ENCODE measurements at places on chromosomes 1 and 21. TPM values are rescaled to one million over a fixed set of nuclear protein-coding genes. Genes with fewer than 3 reads are reported as not detected.

The OR2T29 gene
- not detected for total RNA-seq

The PRKCZ gene
- 97.6 TPM for total RNA-seq

GRCh38 chr1:181742426-181742825, 259.1 kb downstream of the CACNA1E start:
- DNase-seq = no peak

- DNase-seq = no peak
Measured at GRCh38 chr1:168303716-168304540, 23.3 kb downstream of the TBX19 start.

The CLDN8 gene
- total RNA-seq = 2.9 TPM

GRCh38 chr1:230972855-230973271, 5.8 kb downstream of the TTC13 start:
- no peak for DNase-seq

The GJB3 gene
- total RNA-seq = 0.80 TPM

DNA sequence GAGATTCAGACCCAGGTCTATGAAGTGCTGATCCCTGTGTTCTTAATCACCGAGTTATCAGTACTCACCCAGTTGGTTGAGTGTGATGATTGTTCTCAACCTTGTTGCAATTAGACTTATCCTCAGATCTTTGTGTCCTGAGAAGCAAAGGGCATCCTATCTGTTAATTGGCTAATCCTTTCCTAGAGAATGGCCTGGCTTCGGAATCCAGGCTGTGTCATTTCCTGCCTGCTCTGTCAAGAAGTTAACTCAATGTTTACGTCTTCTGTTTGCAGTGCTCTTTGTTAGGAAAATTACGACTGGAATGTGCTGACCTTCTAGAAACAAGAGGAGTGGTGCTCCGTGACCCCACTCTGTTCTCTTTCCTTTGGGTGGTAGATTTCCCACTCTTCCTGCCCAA, 14.7 kb downstream of the GAS5 start:
- no peak for DNase-seq

GRCh38 chr1:1282998-1283397, 2.8 kb downstream of the SCNN1D start:
- no peak for DNase-seq

The ETV3L gene
- not detected for total RNA-seq

The ADCY10 gene
- 0.09 TPM for total RNA-seq

The TTLL7 gene
- total RNA-seq = 20.3 TPM

The PCAT6 gene
- 0.71 TPM for total RNA-seq

- no peak for DNase-seq
Measured at GRCh38 chr1:236066054-236066453, 1.2 kb upstream of the NID1 start.
